ENCODE measurements at places on chromosomes 11 and 22.

GRCh38 chr11:44172966-44173365 lies 77.5 kb downstream of the EXT2 start:
- DNase-seq, result no peak

GRCh38 chr11:128832121-128832497 lies 35.0 kb downstream of the KCNJ1 start:
- DNase-seq, result no peak

- DNase-seq, result no peak
Observed at GRCh38 chr11:30595934-30596333, 9.8 kb upstream of the MPPED2 start.

- no peak for DNase-seq
Observed at GRCh38 chr22:45238957-45239680, 1.6 kb downstream of the KIAA0930 start.

GRCh38 chr11:29538339-29539036 lies 478.3 kb downstream of the KCNA4 start:
- no peak for DNase-seq

- no peak for DNase-seq
Observed at GRCh38 chr22:46958658-46959057, 196.2 kb downstream of the TBC1D22A start.

DNA sequence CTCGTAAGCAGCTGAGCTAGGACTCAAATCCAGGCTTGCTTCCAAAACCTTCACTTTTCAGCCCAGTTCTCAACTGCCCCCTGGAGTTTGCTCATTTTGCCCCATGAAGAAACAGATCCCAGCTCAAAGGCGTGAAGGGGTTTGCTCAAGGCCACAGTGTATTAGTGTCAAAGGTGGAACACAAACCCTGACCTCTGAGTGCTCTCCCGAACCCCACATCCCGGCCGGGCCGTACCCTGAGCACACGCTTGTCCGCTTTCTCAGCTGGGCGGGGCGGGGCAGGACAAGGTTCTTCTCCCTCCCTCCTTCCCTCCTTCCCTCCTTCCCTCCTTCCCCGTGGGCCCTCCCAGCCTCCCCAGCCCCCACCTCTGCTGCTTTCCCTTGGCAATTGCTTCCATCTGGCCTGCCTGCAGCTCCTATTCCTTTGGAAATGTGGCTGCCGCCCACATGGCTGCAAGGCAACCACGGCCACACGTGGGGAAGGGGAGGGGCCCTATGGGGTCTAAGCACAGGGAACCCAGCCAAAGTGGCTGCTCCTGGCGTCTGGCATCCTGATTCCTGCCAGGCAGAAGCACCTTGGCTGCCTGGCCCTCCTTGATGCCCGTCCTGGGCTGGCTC lies 4.1 kb downstream of the ST3GAL4 start:
- DNase-seq, result peak; percentile 81

GRCh38 chr22:30943368-30943767 lies 25.2 kb downstream of the MORC2 start:
- DNase-seq, result no peak

DNA sequence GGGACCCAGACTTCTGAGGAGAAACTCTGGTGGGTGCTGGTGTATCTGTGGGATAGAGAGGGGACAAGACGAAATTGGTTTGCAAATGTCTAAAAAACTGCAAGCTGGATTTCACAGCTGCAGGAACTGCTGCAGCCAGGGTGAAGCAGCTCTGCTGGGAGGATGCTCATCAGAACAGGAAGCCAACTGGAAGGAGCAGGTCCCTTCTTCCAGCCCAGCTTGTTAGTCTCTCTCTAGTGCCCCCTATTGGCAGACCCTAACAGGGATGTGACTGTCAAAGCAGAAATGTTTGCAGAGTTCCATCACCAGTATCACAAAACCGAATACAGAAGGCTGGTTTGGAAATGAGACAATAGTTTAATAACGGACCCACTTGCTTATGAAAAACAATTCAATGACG lies 74.8 kb upstream of the SLC22A12 start:
- no peak for DNase-seq

DNA sequence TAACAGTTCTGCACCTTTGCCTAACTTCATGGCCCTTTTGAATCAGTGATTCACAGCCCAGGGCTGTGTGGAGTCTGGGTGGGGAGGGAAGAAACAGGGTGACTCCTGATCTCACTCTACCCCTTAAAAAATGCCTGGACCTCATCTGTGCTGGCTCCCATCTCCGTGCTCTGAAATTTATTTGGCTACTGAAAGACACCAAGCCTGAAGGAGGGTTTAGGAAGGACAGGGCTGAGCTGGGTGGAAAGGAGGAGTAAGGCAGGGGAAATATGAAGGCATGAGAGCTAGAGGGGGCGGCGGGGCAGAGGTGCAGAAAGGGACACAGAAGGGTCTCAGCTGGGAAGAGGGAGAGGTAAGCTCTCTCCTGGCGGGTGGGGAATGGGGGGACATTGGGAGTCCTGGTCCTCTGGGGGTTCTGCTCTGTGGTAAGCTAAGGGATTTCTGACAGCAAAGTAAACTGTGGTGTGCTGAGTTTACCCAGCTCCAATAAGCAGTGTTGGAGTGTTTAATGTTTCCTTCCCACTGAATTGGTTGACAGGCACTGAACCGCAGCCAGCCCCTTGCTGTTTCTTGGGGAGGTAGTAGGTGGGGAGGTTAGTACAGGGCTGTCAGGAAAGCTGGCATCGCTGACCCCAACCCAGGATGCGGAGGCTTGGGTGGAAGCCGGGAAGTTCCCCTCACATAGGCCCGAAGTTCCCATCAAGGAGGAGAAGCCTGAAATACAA lies 71.1 kb downstream of the RPUSD4 start:
- no peak for DNase-seq

DNA sequence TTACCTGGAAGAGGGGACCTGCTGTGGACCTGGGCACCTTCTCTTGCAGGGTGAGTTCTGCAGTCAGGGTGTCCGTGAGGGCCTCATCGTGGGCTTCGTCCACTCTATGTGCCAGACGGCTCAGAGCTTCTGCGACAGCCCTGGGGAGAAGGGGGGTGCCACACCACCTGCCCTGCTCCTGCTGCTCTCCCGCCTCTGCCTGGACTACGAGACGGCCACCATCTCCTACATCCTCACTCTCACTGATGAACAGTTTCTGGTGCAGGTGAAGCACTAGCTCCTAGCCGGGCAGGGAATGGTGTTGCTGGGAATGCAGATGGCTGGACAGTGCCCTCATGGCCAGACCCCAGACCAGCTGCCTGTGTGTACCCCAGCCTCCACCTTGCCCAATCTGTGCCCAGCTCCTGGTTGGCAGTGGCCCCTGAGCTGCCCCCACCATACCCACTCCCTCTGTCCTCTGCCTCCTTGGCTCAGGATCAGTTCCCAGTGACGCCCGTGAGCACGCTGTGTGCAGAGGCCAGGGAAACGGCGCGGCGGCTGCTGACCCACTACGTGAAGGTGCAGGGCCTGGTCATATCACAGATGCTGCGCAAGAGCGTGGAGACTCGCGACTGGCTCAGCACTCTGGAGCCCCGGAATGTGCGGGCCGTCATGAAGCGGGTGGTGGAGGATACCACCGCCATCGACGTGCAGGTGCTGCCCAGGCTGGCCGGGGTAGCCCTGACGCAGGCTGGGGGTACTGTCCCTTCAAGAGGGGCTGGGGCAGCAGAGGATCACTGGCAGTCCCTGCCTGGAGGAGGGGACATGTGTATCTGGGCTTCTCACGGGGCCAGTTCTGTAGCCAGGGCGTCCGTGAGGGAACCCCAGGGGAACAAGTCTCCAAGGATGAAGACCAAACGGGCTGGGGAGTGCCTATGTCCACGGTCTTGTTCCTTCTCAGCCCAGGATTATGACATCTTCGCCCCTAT lies 2.2 kb upstream of the TM7SF2 start:
- DNase-seq, result no peak

DNA sequence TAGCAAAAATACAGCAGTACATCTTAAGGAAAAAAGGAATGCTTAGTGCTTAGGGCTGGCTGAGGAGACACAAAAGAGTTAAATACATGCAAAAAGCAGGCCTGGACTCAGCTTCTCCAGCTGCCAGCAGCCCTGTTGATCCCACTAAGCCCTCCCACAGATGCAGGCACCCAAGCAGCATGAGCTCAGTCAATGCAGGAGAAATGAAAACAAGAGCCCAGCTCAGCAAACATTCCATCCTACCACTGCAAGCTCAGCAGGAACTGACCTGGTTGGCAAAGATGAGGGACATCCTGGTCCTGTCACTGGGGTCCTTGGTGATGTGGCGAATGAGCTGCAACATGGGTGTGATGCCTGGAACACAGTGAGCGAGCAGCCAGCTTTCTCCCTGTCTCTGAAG lies 5.8 kb downstream of the CYB5R2 start:
- DNase-seq, result no peak

DNA sequence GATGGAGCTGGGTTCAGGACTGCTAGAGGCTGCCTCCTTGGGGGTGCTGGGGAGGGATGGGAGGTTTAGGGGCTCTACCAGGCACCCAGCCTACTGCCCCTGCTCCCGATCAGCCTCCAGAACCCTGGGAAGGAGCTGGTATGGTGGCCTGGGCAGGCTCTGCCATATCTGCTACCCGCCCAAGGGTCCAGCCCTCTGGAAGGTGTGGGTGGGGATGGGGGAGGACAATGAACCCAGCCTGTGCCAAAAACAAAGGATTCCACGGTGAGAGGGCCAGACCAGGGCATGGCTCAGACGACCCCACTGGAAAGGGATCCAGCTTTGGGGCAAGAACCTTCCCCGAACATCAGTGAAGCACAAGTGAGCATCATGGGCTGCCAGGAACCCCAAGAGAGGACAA lies 3.0 kb downstream of the CASTOR1 start:
- DNase-seq, result no peak

DNA sequence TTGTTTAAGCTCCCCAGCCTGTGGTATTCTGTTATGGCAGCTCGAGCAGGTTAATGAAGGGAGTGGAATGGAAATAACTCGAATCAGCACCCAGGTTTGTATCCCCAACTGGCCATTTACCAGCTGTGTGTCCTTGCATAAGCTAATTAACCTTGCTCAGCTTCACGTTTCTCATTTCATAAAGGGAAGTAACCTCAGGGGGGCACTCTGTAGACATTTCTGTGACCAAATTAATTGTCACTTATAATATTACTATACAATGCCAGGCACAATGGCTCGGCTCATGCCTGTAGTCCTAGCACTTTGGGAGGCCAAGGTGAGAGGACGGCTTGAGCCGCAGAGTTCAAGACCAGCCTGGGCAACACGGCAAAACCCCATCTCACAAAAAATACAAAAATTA lies 13.8 kb downstream of the ADA2 start:
- DNase-seq, result no peak

DNA sequence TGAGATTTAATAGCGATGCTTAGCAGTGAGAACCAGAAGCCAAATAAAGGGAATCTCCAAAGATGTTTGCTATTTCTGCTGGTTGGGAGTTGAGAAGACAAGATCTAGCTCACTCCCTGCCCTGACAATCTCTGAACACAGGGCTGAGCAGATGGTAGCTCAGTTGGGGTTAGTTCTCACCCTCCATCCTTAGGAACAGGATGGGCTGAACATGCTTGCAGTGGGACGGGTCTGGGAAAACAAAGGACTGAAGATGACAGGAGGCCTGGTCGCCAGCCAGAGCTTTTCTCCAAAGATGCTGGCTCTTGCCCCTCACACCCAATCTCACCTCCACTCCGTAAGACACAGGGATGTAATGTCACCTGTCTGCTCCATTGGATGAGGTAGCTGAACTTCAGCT lies 72.7 kb downstream of the SC5D start:
- DNase-seq, result no peak

- DNase-seq, result no peak
Observed at GRCh38 chr11:6194065-6194581, 4.9 kb upstream of the OR52W1 start.

DNA sequence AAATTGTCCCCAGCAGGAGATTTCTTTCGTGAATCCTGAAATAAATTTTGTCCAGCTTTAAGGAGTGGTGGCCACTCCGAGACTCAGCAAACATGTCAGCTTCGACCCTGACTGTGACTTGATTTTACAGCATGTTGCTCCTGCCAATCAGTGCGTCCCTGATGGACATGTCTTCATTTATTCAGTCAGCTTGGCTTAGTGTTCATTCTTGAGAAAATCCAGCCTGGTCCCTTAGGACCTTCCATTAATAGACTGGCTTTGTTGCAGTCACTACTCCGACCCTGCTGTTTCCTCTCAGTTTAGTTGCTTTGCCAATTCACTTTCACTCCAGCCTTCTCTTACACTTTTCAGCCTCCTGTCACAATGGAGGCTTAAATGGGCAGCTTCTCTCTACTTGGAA lies 30.5 kb downstream of the TMPRSS5 start:
- DNase-seq, result no peak

GRCh38 chr11:67356864-67357561 lies 3.7 kb upstream of the POLD4 start:
- peak; percentile 76 for DNase-seq

GRCh38 chr22:23098718-23099530 lies 28.6 kb downstream of the GNAZ start:
- DNase-seq, result no peak

GRCh38 chr11:2159536-2160413 lies 1.2 kb downstream of the INS start:
- no peak for DNase-seq

DNA sequence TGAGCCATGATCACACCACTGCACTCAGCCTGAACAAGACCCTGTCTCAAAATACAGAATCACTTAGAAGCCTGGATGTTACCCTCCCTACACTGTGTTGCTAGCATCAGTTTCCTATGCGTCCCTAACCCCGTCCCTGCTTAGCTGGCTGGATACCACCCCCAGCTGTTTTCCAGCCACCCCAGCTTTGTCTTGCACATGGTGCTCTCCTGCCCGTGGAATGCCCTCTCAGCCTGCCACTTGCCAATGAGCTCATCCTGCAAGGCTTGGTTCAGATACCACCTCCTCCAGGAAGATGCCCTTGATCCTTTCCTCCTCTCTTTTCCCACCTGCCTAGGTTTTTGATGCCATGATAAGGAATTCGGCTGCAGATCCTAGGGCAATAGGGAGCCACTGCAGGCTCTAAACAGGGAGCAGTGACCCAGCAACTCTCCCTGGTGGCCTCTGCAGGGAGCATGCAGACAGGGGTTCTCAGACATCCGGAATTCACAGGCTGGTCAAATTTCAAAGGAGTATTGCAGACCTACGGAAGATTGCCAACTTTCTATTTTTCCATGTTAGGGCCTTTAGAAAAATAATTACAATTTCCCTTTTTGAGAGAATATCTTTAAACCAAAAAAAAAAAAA lies 52.7 kb upstream of the WNT7B start:
- DNase-seq, result no peak

GRCh38 chr11:39542460-39542859 lies 1917.0 kb downstream of the LRRC4C start:
- DNase-seq, result no peak

DNA sequence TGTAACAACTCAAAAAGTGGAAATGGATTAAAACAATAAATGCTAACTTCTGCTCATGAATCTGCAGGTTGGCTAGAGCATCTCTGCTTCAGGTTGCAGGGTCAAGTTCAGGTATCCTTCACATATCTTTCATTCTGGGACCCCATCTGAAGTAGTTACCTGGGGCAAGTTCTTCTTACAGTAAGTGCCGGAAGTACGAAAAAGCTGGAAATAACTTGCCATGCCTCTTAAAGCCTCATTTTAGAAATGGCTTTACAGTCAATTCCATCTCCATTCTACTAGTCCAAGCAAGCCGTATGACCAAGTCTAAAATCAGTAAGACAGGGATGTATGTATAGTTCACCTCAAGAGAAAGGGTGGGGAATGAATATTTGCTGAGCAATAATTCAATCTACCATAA lies 93.7 kb downstream of the FCHSD2 start:
- no peak for DNase-seq

GRCh38 chr11:117479372-117479771 lies 151.7 kb downstream of the CEP164 start:
- DNase-seq, result no peak

GRCh38 chr11:120381401-120381800 lies 45.2 kb downstream of the ARHGEF12 start:
- no peak for DNase-seq

- no peak for DNase-seq
Observed at GRCh38 chr11:123260511-123261211, 65.6 kb upstream of the CLMP start.
